SK-N-MC (cell line): ENCODE measurements at places on chromosomes 12 and 14.
A peak's percentile ranks its signal among the peaks of the same experiment; 100 is the strongest.

- DNase-seq = peak; percentile 67
These were observed 1367.5 kb downstream of the AACS start for GRCh38 chr12:126432780-126433179.

DNA sequence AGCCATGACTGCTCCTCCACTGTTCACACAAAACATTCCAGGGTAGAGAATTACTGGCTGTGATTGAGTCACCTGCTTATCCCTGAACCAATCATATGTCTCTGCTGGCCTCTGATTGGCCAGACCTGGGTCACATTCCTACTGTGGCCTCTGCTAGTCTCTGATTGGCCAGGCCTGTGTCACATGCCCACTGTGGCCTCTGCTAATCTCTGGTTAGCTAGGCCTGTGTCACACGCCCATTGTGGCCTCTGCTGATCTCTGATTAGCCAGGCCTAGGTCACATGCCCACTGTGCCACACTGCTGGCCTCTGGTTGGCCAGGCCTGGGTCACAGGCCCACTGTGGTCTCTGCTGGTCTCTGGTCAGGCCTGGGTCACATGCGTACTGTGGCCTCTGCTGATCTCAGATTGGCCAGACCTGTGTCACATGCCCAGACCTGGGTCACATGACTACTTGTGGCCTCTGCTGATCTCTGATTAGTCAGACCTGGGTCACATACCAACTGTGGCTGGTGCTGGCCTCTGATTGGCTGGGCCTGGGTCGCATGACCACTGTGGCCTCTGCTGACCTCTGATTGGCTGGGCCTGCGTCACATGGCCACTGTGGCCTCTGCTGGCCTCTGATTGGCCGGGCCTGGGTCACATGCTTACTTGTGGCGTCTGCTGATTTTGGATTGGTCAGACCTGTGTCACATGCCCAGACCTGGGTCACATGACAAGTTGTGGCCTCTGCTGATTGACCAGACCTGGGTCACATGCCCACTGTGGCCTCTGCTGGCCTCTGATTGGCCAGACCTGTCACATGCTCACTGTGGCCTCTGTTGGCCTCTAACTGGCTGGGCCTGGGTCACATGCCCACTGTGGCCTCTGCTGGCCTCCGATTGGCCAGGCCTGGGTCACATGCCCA is 251.6 kb downstream of the SLC15A4 start:
- no peak for DNase-seq

DNA sequence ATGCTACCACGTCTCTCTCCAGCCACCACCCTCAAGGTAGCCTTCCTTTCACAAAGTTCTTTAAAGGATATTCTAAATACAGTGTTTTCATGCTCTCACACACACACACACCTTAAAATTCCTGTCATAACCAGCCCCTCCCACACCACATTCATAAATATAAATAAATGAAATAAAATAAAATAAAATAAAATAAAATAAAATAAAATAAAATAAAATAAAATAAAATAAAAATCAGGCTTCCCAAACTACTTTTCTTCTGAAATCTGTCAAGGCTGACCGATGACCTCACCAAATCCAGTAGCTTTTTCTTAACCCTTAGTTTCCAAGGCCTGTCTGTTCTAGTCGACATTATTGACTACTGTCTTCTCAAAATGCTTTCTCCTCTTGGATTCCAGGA is 378.4 kb downstream of the SEC23A start:
- DNase-seq = no peak

- no peak for DNase-seq
These were observed 206.5 kb downstream of the TTC8 start for GRCh38 chr14:89030921-89031320.

DNA sequence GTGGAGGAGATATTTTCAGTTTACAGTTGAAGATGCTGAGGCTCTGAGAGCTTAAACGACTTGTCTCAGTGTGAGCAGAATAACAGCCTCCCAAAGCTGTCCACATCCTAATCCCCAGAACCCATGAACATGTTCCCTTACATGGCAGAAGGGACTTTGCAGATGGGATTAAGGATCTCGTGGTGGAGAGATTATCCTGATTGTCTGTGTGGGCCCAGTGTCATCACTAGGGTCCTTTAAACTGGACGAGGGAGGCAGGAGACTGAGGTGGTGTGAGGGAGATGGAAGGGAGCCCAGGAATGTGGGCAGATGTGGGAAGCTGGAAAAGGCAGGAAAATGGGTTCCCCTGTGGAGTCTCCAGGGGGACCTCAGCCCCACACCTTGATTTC is 9.6 kb upstream of the KRT80 start:
- no peak for DNase-seq

- no peak for DNase-seq
These were observed 19.2 kb downstream of the PACS2 start for GRCh38 chr14:105333613-105334364.

GRCh38 chr12:26678697-26679660 is 154.0 kb downstream of the ITPR2 start:
- peak; percentile 14 for DNase-seq

DNA sequence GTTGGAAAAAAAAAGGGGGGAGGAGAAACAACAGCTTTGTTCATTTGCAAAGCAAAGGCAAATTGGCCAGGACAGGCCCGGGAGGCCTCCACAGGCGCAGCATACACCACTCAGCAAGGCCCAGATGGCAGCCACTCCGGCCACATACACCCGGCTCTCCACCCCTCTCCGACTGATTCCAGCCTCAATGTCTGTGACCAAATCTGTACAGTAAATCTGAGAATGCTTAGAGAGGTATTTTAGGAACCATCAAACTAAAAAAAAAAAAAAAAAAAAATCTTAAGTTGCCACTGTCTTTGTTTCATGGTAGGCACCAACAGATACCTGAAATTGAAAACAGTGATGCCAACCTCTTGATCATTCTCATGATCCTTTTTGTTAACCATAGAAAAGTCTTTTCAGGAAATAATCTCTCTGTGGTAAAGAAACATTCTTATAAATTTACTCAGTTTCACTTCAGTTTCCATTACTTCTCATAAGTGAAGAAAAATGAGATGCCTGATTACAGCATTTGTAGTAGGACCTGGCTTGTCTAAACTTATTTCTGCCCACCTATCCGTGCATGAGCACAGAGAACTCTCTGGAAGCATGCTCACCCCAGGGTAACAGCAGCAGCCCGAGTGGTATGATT is 20.2 kb downstream of the VPS37B start:
- DNase-seq = no peak

DNA sequence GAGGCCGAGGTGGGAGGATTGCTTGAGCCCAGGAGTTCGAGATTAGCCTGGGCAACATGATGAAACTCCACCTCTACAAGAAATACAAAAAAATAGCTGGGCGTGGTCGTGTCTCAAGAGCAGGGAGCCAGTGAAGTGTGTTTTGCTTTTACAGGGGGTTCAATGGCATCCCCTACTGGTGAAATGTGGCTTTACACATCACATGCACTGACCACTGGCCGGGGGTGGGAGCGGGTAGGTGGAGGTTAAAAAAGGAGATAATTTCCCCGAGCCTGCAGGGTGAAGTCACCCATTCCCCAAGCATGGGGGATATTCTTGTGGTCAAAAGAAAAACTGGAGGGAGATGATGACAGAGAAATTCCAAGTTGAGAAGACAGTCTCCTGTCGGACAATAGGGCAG is 63.6 kb upstream of the PWP1 start:
- DNase-seq = no peak
